Common myeloid progenitor, CD34-positive (primary cell): ENCODE measurements at places on chromosomes 3 and 15.

GRCh38 chr3:41867533-41867932 lies 94.4 kb downstream of the ULK4 start:
- no peaks in the 10 kb centered on the region for H3K4me1 ChIP-seq
- H3K4me3 ChIP-seq = no peak overlapping the region
- H3K36me3 ChIP-seq = no peaks in the 10 kb centered on the region
- DNase-seq = no peak

GRCh38 chr3:193605876-193606275 lies 12.9 kb downstream of the OPA1 start:
- no peaks in the 10 kb centered on the region for H3K27me3 ChIP-seq
- no peaks in the 10 kb centered on the region for H3K4me1 ChIP-seq
- DNase-seq = peak; percentile 77
- no peak overlapping the region for H3K27ac ChIP-seq
- H3K4me3 ChIP-seq = no peak overlapping the region

GRCh38 chr3:195084746-195085145 lies 186.2 kb downstream of the XXYLT1 start:
- no peaks in the 10 kb centered on the region for H3K4me1 ChIP-seq
- no peak overlapping the region for H3K27ac ChIP-seq
- no peaks in the 10 kb centered on the region for H3K36me3 ChIP-seq
- no peak for DNase-seq
- H3K4me3 ChIP-seq = no peak overlapping the region

DNA sequence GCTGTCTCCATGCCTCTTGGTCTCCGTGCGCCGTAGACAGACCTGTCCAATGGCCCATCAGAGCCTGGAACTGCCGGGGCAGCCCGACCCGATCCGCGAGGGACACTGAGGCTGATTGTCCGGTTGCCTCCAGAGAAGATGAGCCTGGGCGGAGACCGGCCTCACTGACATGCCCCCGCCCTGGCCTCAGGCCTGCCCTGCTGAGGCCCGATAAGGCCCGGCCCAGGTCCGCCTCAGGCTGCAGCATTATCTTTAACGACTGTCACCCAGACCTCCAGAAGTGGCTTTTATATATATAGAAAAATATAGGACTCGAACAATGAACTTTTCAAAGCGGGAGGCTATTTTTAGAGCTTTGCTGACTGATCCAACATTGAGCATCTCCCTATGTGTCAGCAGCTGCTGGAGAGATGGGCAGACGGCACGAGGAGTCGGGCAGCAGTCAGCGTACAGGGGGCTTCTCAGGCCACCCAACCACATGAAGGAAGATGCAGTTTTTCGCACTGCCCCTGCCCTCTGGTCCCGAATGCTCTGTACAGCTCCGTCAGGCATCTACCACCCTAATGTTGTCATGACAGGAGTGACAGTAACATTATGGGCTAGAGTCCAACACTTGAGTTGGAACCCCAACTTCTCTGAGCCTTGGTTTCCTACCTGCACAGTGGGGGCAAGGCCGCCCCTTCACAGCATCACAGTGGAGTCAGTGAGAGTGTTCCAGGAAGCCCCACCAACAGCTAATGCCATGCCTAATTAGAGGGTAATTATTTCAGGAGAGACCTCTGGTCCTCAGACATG lies 112.0 kb upstream of the RPL32 start:
- H3K36me3 ChIP-seq = no peaks in the 10 kb centered on the region
- H3K4me1 ChIP-seq = peaks cover 51% of the 10 kb centered on the region
- no peaks in the 10 kb centered on the region for H3K27me3 ChIP-seq
- no peak overlapping the region for H3K4me3 ChIP-seq

- no peak for DNase-seq
- no peaks in the 10 kb centered on the region for H3K27me3 ChIP-seq
- H3K4me3 ChIP-seq = no peak overlapping the region
- H3K27ac ChIP-seq = no peak overlapping the region
- H3K36me3 ChIP-seq = no peaks in the 10 kb centered on the region
Measured at GRCh38 chr3:13553686-13554085, 4.8 kb downstream of the FBLN2 start.

GRCh38 chr3:118628704-118629341 lies 405.8 kb downstream of the IGSF11 start:
- H3K36me3 ChIP-seq = no peaks in the 10 kb centered on the region
- H3K27ac ChIP-seq = no peak overlapping the region
- no peak overlapping the region for H3K4me3 ChIP-seq

DNA sequence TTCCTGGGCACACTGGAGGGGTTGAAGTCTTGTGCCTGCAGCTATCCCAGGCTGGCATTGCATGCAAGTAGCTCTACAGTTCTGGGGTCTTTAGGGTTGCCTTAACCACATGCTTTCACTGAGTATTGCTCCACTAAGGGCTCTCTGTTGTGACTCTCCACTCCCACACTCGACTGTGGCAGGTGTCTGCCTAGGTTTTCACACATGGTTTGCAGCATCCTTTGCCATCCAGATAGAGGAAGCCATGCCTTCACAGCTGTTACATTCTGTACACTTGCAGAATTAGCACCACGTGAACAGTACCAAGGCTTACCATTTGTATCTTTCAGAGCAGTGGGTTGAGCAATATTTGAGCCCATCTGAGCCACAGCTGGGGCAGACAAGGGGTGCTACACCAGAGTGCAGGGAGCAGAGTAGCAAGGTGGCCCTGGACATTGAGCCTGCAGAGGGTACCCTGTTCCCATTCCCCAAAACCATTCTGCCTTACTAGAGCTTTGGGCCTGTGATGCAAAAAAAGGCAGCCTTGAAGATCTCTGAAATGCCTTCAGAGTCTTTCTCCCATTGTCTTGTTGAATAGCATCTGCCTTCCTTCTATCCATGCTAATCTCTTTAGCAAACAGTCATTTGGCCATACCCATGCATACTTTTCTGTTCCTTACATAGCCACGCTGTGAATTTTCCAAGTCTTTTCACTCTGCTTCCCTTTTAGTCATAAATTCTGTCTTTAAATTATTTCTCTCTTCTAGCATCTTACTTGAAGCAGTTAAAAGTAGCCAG lies 95.2 kb upstream of the PLCL2 start:
- H3K27ac ChIP-seq = no peak overlapping the region
- no peaks in the 10 kb centered on the region for H3K4me1 ChIP-seq
- DNase-seq = no peak

DNA sequence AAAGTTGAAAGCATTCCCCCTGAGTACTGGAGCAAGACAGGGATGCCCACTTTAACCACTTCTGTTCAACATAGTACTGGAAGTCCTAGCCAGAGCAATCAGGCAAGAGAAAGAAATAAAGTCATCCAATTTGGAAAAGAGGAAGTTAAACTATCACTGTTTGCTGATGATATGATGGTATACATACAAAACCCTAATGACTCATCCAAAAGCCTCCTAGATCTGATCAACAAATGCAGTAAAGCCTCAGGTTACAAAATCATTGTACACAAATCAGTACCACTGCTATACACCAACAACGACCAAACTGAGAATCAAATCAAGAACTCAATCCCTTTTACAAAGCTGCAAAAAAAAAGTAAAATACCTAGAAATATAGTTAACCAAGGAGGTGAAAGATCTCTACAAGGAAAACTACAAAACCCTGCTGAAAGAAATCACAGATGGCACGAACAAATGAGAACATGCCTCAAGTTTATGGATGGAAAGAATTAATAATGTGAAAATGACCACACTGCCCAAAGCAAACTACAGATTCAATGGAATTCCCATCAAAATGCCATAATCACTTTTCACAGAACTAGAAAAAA lies 40.3 kb downstream of the RPL39L start:
- no peak overlapping the region for H3K27ac ChIP-seq
- H3K4me1 ChIP-seq = peaks cover 14% of the 10 kb centered on the region
- no peak overlapping the region for H3K4me3 ChIP-seq
- DNase-seq = peak; percentile 50
- H3K27me3 ChIP-seq = no peaks in the 10 kb centered on the region

DNA sequence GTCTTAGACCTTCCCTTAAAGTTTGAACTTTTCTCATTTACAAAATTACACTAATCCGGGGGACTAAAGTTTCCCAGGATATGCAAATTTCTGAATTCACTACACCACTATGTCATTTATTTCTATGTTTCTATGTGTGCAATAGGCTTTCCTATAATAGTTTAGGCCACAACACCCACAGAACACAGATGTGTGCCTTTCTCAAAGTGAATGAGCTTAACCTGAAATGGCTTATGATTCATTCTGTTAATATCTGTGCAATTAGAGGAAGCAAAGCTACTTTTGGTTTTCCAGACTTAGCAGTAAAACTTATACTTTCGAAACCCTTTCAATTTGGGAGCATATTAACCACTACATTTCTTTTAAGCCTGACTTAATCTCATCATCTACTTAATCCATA lies 748.1 kb downstream of the GBE1 start:
- no peaks in the 10 kb centered on the region for H3K36me3 ChIP-seq
- no peaks in the 10 kb centered on the region for H3K4me1 ChIP-seq
- no peaks in the 10 kb centered on the region for H3K27me3 ChIP-seq
- DNase-seq = no peak
- no peak overlapping the region for H3K4me3 ChIP-seq

DNA sequence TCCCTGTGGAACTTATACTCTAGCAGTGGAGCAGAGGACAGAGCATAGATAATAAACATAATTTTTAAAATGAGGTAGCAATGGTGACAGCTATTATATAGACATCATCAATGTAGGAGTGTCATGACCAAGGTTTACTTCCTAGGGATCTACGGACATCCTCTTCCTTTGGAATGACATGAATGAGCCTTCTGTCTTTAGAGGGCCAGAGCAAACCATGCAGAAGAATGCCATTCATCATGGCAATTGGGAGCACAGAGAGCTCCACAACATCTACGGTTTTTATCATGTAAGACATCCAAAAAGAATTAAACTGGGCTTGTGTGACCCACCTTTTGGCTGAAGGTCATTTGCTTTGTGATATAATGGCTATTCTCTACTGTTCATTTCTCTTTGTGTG lies 30.1 kb upstream of the CAPN3 start:
- H3K27me3 ChIP-seq = no peaks in the 10 kb centered on the region
- no peaks in the 10 kb centered on the region for H3K4me1 ChIP-seq
- no peak overlapping the region for H3K4me3 ChIP-seq
- no peak overlapping the region for H3K27ac ChIP-seq
- peaks cover 20% of the 10 kb centered on the region for H3K36me3 ChIP-seq

DNA sequence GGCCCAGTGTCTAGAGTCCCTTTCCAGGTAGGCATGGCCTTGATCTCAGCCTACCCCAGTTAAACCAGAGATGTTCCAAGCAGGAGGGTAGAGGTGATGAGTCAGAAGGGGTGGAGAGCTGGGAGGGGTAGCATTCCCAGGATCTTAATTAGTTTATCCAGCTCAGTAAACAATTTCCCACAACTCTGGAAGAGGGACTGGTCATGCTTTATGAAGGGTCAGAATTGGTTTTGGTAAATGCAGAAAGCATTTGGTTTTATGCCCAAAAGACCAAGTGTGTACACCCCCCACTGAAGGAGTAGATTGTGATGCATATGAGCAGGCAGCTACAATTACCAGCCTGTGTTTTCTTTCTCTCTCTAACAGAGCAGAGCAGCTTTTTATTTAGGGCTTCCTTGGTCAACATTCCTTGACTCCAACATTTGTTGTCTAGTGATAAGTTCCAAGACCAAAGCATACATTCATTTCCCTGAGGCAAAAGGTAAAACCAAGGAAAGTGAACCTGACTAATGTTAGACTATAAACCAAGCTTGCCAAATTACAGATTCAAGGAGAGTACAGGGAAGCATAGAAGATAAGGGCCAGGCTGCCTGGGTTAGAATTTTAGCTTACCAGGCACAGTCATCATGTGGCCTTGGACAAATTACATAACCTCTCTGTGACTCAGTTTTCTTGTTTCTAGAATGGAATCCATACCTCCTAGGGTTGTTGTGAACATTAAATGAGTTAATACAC lies 17.6 kb downstream of the EXOSC7 start:
- H3K4me3 ChIP-seq = no peak overlapping the region
- H3K36me3 ChIP-seq = peaks cover 24% of the 10 kb centered on the region
- DNase-seq = no peak
- H3K27ac ChIP-seq = no peak overlapping the region
- H3K4me1 ChIP-seq = no peaks in the 10 kb centered on the region

DNA sequence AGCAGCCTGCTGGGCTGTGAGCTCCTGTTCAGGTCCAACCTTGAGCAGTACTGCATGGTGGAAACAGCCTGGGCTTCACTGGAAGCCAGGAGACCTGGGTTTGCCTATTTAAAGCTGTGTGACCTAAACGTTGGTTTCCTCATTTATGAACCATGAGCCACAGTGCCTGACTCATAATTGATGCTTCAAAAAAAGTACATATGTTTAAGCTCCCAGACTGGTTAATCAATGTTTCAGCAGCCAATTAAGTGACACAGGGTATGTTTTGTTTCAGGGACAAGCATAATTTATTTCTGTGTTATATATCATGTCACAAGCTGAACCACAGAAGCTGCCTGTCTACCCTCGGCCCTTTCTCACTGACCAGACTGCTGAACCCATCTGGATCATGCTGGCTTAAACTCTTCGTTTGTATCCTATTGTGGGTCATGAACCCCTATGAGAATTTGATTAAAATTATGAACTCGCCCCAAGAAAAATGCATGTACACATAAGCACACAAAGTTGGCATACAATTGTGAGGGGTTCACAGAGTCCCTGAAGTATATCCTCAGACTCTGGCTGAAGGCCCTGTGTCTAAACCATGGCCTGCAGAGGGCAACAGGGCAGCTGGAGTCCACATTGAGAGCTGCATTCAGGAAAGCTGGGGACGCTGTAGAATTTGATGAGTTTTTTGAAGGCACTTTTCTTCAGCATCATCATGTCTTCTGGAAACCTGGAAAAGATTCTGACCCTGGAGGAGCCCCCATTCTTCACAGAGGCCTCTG lies 23.7 kb downstream of the HDC start:
- DNase-seq = no peak
- no peaks in the 10 kb centered on the region for H3K36me3 ChIP-seq
- H3K4me3 ChIP-seq = no peak overlapping the region
- no peak overlapping the region for H3K27ac ChIP-seq

DNA sequence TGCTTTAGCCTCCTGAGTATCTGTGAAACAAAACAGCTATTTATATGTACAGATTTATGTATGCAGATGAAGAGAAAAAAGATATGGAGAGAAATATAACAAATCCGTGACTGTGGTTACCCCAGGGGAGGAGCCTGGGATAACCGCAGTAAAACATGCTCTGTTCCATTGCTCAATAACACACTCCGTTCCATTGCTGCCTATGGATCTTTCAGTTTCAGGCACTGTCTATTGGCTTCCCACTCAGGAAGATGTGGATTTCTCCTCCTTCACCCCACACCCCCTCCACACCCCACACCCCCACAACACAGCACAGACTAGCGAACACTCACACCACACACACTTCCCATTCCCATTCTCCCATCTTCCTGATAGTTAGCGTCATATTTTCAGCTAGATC lies 47.9 kb downstream of the CDCP1 start:
- no peak for DNase-seq
- peaks cover 19% of the 10 kb centered on the region for H3K4me1 ChIP-seq
- no peak overlapping the region for H3K27ac ChIP-seq
- H3K27me3 ChIP-seq = no peaks in the 10 kb centered on the region

GRCh38 chr15:48541341-48542278 lies 103.9 kb downstream of the FBN1 start:
- H3K27me3 ChIP-seq = no peaks in the 10 kb centered on the region
- DNase-seq = peak; percentile 47
- H3K27ac ChIP-seq = no peak overlapping the region
- H3K4me3 ChIP-seq = peak overlapping the region; percentile 50
- H3K36me3 ChIP-seq = no peaks in the 10 kb centered on the region
